ENCODE measurements at places on chromosomes 1 and 21.

DNA sequence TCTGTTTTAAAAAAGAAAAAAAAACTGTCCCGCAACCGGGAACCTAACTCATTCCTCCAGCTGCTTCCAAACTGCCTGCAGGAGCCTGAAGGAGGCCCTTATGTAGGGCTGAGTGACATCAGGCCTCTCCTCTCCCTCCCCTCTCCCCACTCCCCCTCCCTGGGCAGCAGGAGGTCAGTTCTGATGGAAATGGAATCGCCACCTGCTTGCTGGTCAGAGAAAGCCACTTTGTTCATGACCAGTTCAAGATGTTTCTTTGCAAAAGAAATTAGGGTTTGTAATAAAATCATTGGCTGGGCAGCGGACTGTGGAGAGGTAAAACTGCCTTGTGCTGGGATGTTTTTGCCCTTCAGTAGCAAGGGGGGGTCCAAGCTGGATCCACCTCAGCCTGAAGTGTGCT is at the start of gene MAP1LC3C:
Gene MAP1LC3C, minus strand, starts transcription at position 73 of the 400 bp plus-strand sequence. CDS start 90 bp downstream, outside the sequence.
- DNase-seq: no peak

- no peak for DNase-seq
Measured at GRCh38 chr21:39851002-39851618, 16.1 kb upstream of the PCP4 start.

DNA sequence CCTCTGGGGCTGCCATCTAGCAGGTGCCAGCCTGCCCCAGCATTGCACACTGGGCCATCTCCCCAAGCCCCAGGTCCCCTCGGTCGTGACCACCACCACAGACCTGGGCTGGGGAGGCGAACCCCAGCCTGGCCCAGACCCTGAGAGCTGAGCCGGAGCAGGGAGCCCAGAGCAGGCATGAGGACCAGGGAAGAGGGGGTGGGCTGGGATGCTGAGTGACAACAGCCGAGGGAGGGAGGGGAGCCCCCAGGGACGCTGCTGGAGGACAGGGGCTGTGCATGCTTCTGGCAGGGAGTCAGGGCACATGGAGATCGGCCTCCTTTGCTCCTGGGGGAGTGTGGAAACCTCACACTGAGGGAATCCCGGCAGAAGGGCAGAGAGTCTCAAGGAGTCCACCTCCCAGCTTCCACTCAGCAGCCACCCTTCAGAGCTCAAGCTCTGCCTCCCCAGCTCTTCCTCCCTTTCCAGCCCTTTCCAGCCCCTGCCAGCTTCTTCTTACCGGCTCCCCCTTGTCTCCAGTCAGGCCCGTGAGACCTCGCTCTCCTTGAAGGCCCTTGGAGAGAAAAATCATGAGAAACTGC is 23.7 kb upstream of the PEF1 start:
- no peak for DNase-seq

DNA sequence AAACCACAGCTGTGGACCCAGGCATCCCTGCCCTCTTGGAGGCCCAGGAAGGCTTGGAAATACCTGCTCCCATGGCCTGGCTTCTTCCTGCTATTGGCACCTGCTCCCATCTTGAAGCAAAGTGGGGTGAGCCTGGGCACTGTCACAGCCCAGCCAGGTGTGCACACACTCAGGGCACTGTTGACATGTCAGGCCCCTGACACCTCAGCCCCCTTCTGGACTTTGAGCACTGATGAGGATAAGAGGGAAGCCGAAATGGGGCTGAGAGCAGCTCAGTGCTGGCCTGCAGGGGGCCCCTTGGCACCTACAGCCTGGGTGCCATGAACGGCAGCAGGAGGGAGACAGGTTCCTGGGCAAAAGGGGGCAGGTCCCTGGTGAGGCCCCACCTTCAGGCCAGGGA is 55.9 kb downstream of the DAB1 start:
- DNase-seq: no peak

DNA sequence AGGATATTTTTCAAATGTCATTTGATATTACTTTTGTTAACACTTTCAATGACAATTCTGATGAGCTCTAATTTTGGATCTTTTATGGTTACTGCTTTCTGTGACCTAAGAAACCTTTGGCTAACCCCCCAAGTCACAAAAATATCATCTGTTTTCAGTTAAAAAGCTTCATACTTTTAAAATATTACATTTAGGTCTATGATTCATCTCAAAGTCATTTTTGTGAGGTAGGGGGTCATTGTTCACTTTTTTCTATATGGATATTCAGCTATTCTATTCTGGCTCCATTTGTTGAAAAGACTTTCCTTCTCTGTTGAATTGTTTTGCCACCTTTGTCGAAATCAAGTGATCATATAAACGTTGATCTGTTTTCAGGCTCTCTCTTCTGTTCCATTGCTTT is 44.8 kb downstream of the UCHL5 start:
- no peak for DNase-seq

DNA sequence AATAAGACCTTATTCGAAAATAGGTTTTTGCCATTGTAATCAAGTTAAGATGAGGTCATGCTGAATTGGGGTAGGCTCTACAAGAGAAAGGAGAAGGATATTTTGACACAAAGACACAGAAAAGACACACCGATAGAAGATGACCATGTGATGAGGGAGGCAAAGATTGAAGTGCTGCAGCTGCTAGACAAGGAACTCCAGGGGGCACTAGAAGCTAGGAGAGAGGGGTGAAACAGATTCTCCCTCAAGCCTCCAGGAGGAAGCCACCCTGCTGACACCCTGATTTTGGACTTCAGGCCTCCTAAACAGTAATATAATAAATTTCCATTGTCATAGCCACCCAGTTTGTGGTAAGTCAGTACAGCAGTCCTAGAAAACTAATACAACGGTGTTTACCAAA is 506.8 kb upstream of the CAMK1G start:
- no peak for DNase-seq

- DNase-seq: no peak
Measured at GRCh38 chr1:203126151-203126865, 1.2 kb upstream of the ADORA1 start.

DNA sequence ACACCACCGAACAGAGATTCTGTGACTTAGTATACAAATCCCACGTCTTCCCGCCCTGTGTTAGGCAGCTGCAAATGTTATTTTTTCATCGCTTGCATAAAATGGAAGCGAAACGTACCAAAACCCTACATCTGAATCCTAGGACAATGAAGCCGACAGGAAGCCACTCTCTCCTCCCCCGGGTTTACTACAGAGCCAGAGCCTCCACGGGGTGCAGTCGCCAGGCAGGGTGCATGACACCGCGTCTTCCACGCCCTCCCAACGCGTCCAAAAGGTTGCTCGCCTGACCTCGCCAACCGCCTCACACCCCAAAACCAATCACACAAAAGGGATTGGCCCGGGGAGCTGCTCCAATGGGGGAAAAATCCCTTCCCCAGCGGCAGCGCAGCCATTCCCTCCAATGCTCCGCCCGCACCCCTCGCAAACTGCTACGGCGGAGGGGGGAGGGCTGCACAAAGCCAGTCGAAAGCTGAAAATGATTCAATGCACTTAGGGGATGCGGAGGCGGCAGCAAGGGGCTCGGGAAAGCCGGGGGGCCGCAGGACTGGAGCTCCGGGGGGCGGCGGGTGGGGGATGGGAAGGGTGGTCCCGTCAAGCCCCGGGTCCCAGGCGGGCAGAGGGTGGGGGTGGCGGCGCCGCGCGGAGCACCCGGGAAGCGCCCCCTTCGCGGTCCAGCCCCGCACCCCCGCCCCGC is 701 bp downstream of the CEP170 start:
- peak; percentile 48 for DNase-seq

GRCh38 chr1:242139442-242139841 is 140.5 kb upstream of the MAP1LC3C start:
- no peak for DNase-seq

All from activated CD4-positive, CD25-positive, alpha-beta regulatory T cell (primary cell).